ENCODE measurements at places on chromosomes 16 and 17. TPM values are rescaled to one million over a fixed set of nuclear protein-coding genes. Genes with fewer than 3 reads are reported as not detected.
A peak's percentile ranks its signal among the peaks of the same experiment; 100 is the strongest.

DNA sequence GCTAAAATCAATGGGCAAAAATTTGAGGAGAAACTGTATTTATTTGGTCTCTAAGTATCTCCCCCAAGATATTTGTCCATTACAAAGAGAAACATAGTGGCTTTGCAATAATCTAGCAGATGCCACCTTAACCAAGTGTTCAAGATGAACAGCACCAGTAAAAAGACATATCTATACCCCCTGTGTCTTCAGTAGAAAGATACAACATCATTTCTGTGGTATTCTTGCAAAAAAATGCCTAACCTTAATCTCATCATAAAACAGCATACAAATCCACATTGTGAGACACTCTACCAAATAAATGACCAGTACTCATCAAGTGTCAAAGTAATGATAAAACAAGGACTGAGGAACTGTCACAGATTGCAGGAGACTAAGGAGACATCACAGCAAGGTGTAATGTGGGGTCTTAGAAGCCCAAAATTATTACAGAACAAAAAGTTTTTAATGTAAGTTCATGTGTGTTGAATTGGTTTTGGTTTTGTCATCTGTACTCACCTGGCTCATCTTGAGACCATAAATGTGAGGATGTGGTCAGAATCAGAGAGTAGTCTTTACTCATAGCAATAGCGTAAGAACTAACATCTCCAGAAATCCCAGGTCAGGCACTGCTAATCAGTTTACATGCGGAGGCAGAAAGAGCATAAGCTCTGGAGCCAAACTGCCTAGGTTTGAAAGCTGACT is 77.2 kb downstream of the AATF start:
- H3K4me3 ChIP-seq = no peak overlapping the region
- no peaks in the 10 kb centered on the region for H3K36me3 ChIP-seq
- H3K27ac ChIP-seq = no peak overlapping the region
- no peak for DNase-seq
- H3K27me3 ChIP-seq = no peaks in the 10 kb centered on the region

DNA sequence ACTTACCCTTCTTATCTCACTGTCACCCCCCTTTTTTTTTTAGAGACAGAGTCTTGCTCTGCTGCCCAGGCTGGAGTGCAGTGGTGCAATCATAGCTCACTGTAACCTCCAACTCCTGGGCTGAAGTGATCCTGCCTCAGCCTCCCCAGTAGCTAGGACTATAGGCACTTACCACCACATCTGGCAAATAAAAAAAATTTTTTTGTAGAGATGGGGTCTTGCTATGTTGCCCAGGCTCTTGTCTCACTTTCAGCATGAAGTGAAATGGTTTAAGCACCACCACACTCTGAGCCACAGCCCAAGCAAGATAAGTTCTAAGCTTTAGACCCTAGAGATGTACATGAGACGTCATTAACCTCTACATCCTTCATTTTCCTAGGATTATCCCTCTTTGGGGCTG is 34.5 kb upstream of the EFCAB13 start:
- H3K27ac ChIP-seq = no peak overlapping the region
- H3K4me3 ChIP-seq = no peak overlapping the region
- peaks cover 35% of the 10 kb centered on the region for H3K36me3 ChIP-seq
- H3K27me3 ChIP-seq = no peaks in the 10 kb centered on the region
- no peak for DNase-seq

DNA sequence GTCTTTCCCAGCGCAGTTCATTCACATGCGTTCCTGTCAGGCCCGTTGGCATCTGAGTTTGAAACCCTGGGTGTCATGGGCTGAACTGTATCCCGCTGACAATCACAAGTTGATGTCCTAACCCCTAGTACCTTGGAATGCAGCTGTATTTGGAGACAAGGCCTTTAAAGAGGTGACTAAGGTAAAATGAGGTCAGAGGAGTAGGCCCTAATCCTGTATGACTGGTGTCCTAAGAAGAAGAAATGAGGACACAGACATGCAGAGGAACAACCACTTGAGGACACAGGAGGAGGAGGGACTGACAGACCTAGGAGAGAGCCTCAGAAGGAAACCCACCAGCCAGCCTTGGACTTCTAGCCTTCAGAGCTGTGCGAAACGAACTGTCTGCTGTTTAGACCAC is 33.1 kb downstream of the TRPV2 start:
- H3K4me1 ChIP-seq = peaks cover 9% of the 10 kb centered on the region
- H3K27ac ChIP-seq = no peak overlapping the region
- H3K36me3 ChIP-seq = peaks cover 37% of the 10 kb centered on the region
- H3K27me3 ChIP-seq = no peaks in the 10 kb centered on the region
- no peak for DNase-seq

- H3K4me1 ChIP-seq = peaks cover 5% of the 10 kb centered on the region
- no peak for DNase-seq
- no peak overlapping the region for H3K4me3 ChIP-seq
- H3K27me3 ChIP-seq = no peaks in the 10 kb centered on the region
- H3K27ac ChIP-seq = no peak overlapping the region
Measured at GRCh38 chr16:90084215-90084950, 7.3 kb upstream of the PRDM7 start.

DNA sequence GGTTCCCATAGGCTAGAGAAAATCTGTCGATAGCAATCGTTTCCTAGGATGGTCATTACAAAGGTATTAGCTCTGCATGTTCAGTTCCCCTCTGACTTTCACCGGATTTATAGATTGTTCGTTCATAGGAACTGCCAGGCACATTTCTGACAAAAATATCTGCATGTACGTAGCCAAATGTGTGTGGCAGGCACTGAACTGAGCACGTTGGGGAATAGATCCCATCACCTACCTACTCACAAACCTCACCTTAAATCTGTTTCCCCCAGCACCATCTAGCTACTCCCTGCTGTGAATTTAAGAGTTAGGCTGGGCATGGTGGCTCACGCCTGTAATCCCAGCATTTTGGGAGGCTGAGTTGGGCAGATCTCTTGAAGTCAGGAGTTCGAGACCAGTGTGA is 64.5 kb upstream of the TANC2 start:
- H3K36me3 ChIP-seq = no peaks in the 10 kb centered on the region
- DNase-seq = no peak
- H3K27ac ChIP-seq = no peak overlapping the region
- no peak overlapping the region for H3K4me3 ChIP-seq

DNA sequence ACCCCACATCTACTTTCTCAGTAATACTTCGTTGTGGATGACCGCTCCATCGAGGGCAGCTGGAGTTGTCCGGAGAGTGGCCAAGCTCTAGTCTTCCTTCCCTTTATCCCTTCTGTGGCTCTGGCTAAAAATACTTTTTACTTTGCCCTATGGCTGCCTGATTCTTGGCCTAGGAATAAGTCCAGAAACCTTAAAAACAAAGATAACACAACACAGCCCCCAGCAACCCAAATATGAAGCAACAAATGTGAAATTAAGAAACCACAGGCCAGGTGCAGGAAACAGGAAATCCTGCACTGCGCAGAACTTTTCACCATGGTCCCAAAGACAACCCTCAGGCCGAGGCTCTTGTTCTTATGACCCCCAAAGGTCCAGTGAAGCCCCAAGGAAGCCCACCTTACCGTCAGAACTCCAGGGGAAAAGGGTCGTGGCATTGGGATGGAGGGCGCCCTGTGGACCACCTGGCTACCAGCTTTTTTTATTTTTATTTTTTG is 26.0 kb downstream of the TK2 start:
- DNase-seq = no peak
- no peaks in the 10 kb centered on the region for H3K27me3 ChIP-seq
- peaks cover 55% of the 10 kb centered on the region for H3K36me3 ChIP-seq
- H3K4me3 ChIP-seq = no peak overlapping the region

DNA sequence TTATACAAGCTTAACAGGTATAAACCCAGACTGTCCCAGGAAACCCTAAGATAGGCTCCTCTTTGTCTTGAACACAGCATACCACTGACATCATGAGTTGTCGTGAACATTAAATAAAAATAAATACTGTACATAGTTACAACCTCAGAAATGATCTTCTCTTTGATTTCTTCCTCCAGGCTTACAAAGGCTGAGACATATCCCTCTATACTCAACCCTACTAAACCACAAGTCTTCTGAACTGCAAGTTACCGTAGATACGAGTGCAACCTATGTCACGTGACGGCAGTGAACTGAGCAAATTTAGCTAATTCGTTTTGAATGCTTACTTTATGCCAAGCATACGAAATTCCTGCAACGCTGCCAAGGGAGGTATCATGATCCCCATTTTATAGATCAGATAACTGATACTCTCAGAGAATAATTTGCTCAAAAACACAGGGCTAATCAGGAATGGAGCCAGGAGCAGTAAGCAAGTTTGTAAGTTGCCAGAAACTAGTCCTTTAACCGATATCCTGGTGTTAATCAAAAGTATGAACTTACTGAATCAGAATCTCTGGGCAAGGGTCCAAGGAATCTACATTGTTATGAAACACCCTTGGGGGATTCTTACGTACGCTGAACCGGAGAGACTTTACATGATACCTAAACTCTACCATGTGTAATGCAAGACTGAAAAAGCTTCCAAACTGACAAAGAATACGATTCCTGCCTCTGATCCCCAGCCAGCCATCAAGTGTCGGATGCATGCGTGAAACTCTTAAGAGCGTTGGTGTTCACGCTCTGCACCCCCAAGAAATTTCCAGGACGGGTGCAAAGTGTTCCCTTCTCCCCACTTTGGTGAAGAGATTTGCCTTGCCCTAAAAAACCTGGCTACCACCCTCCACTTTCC is 106.2 kb downstream of the XYLT1 start:
- DNase-seq = no peak
- H3K4me1 ChIP-seq = no peaks in the 10 kb centered on the region
- H3K27ac ChIP-seq = peak overlapping the region; percentile 50
- peak overlapping the region; percentile 9 for H3K4me3 ChIP-seq
- no peaks in the 10 kb centered on the region for H3K27me3 ChIP-seq

GRCh38 chr17:50420419-50421112 is 5.5 kb upstream of the ACSF2 start:
- H3K4me3 ChIP-seq = no peak overlapping the region
- H3K4me1 ChIP-seq = peaks cover 14% of the 10 kb centered on the region
- H3K36me3 ChIP-seq = no peaks in the 10 kb centered on the region
- no peaks in the 10 kb centered on the region for H3K27me3 ChIP-seq
- H3K27ac ChIP-seq = peak overlapping the region; percentile 51

DNA sequence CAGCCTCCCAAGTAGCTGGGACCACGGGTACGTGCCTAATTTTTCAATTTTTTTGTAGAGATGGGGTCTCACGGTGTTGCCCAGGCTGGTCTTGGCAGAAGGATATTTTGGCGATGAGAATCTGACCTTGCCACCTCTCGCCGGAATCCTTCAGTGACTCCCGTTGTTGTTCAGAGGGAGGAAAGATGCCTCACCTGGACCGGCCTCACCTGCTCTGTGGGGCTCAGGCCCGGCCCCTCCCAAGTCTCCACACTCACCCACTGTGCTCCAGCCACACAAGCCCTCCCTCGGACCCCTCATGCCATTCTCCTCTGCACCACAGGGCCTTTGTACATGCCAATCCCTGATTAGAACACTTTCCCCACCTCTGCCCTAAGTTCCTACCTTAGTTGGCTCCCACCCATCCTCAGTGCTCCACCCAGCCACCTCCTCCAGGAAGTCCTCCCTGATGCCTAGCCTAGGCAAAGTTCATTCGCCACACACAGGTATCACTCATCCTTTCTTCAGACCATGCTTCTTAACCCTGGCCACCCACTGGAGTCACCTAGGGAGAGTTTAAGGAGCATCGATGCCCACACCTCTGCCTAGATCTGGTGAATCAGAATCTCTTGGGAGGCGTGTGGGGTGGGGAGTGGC is 136.1 kb downstream of the GSG1L start:
- no peaks in the 10 kb centered on the region for H3K36me3 ChIP-seq
- no peaks in the 10 kb centered on the region for H3K4me1 ChIP-seq
- no peak overlapping the region for H3K27ac ChIP-seq
- no peaks in the 10 kb centered on the region for H3K27me3 ChIP-seq

DNA sequence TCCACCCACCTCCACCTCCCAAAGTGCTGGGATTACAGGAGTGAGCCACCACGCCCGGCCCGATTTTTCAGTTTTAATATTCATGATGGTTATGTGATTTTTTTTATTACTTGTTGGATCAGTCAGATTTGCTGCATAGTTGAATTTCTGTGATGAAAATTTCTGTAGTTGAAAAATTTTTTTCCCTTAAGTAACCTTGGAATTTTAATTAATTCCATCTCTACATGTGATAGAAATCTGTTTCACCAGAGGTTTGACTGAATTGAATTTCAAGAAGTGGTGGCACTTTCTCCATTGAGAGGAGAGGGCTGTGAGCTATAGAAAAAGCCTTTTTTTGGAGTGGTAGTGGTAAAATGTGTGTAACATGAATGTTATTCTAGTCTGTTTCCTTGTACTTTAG is 24.7 kb downstream of the WIPF2 start:
- H3K27ac ChIP-seq = no peak overlapping the region
- no peak for DNase-seq
- no peaks in the 10 kb centered on the region for H3K27me3 ChIP-seq
- H3K4me3 ChIP-seq = no peak overlapping the region
- H3K4me1 ChIP-seq = peaks cover 15% of the 10 kb centered on the region
- no peaks in the 10 kb centered on the region for H3K36me3 ChIP-seq

Gene HNF1B
- total RNA-seq = not detected

DNA sequence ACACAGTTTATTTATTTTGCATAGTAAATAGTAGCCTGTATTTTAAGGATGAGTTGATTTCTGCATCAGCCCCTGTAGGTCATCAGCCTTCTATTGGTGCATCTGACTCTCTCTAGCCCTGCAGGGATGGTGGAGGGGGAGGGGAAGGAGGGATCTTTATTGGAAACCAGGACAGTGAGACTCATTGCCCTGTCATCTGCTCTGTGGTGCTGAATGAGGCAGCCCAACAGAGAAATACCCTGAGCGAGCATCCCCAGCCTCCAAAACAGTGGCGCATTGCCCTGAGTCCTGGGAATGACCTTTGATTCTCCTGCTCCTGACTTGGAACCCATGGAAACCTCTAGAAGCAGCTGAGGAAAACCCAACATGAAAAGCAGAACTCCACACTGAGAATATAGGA is 45.5 kb upstream of the STH start:
- H3K4me3 ChIP-seq = no peak overlapping the region
- H3K27me3 ChIP-seq = no peaks in the 10 kb centered on the region
- H3K4me1 ChIP-seq = peaks cover 12% of the 10 kb centered on the region
- H3K36me3 ChIP-seq = no peaks in the 10 kb centered on the region
- no peak overlapping the region for H3K27ac ChIP-seq

- H3K36me3 ChIP-seq = peaks cover 12% of the 10 kb centered on the region
- H3K27me3 ChIP-seq = no peaks in the 10 kb centered on the region
- peaks cover 24% of the 10 kb centered on the region for H3K4me1 ChIP-seq
- H3K27ac ChIP-seq = no peak overlapping the region
- H3K4me3 ChIP-seq = no peak overlapping the region
Measured at GRCh38 chr17:81828656-81829055, 4.4 kb downstream of the MCRIP1 start.

Gene KRTAP4-5
- not detected for total RNA-seq

DNA sequence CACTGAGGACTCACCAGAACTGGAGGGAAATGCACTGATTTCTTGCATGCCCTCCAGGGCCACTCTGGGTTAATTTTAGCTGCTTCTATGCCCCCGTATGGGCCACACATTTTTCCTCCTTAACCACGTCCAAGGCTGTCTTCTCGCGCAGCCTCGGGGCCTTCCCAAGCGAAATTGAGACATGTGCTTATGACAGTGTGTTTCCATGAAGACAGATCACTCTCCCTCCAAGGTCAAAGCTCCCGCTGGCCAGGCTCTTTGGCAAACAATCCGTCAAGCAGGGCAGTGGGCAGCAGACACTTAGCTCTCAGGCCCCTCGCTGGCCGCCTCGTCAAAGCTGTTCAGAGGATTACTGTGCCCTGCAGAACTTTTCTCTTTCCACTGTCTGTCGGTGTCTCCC is 243.0 kb upstream of the N4BP1 start:
- no peaks in the 10 kb centered on the region for H3K36me3 ChIP-seq
- DNase-seq = no peak
- no peak overlapping the region for H3K4me3 ChIP-seq
- H3K27ac ChIP-seq = no peak overlapping the region
- H3K4me1 ChIP-seq = no peaks in the 10 kb centered on the region

Measured in sigmoid colon (tissue), 7 donors.